ENCODE measurements at places on chromosomes 2 and 18.

DNA sequence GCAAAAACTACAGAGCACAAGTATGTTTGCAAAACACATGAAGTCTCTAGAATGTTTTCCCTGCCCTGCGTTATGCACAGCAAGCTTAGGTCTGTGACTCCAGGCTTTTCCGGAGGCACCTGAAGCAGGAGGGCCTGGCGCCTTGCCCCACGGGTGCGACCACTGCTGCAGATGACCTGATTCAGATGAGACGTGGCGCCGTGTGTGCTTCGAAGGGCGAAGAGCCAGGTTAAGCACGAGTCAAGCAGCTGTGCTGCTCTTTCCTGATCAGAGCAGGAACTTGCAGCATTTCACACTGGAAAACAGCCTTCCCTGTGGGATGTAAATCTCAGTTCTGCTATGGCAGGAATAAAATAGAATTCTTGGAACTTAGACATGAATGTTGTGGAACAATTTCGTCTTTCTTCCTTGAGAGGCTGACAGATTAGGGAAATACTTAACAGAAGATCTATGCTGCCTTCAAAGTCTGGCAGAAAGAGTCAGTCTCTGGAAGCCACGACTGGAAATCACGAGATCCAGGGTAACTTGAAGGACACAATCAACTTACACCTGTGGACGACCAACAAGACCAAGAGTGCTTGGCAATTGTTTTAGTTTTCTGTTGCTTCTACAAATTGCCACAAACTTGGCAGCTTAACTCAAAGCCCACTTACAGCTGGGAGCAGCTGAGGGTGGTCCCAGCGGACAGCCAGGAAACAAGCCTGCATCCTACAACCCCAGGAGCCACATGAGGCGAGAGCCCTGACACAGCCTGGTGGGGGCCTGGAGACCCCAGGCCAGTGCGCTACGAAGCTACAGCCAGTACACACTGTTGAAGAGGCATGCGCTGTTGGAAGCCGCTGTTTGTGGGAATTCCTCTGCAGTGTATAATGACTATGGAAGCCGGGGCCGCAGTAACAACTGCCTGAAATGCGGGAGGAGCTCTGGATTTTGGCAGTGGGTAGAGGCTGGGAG is 42.9 kb downstream of the EIPR1 start:
- DNase-seq, result no peak

DNA sequence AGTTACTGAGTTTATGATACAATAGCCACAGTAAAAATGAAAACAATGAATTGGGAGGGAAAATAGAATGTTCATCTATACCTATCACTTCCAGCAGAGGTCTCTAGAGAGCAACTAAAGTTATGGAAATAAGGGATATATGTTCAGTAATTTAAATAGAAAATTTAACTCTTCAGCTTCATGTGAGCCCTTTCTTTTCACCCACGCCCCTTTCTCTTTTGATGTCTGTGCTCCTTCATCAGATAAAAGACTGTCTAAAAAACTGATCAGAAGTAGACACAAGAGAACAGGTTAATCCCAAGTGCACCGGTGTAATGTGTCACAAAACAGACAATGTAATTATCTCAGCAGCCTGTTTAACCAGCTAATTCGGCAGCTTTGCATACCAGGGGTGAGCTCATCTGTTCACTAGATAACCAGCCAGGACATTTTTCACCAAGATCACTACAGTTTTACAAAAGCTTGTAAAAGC is 238.5 kb upstream of the ERBB4 start:
- DNase-seq, result no peak

GRCh38 chr2:29238497-29238896 is 123.3 kb downstream of the CLIP4 start:
- no peak for DNase-seq

GRCh38 chr2:151657667-151658076 is 76.6 kb downstream of the NEB start:
- no peak for DNase-seq

DNA sequence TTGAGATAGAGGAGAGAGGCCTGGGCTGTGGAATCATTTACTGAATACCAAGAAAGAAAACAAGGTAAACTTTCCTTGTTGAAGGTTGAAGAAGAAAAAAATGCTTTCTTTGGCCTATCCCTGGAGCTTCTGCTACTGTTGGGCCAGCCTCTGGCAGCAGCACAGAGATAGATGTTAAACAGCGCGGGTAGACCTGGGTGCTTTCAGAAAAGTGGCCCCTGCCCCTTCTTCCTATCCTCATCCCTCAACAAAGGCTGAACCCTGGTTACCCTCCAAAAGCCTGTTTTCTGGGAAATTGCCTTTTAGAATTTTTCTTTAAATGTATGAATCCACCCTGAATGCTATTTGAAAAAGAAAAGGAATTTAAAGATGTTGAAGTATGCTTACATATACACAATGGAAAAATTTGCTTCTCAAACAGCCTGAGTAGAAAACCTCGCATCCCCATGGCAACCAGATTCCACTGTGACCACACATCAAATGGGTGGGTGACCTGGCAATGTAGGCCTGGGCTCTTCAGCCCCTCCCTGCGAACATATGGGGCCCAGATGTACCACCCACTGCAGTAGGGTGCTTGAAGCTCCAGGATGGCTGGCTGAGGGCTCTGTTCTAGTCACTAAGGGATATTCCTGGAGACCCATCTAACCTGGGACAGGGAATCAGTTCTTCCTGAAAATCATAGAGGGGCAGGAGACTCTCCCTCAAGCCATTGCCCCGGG is 23.4 kb upstream of the CHRNA1 start:
- no peak for DNase-seq

DNA sequence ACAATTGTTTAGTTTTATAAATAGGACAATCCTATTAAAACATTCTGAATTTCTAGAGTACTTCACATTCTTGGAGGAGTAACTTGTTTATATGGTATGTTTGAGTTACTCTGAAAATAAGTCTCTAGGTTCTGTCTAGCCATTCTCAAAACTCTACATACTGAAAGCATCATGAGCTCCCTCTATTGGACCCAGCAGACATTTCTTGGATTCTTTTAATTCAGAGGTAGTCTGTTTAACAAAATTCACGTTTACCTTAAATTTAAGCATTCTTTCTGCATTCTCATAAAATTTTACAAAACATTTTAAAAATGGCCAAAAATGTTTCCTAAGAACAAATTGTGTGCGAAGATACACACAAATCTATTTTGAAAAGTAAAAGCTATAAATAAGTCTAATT is 15.3 kb downstream of the SP9 start:
- DNase-seq, result no peak
